CD4-positive, alpha-beta T cell treated with Interleukin-2 at 100 ng/mL for 4 hours (primary cell): ENCODE measurements at places on chromosomes 1 and 21.

DNA sequence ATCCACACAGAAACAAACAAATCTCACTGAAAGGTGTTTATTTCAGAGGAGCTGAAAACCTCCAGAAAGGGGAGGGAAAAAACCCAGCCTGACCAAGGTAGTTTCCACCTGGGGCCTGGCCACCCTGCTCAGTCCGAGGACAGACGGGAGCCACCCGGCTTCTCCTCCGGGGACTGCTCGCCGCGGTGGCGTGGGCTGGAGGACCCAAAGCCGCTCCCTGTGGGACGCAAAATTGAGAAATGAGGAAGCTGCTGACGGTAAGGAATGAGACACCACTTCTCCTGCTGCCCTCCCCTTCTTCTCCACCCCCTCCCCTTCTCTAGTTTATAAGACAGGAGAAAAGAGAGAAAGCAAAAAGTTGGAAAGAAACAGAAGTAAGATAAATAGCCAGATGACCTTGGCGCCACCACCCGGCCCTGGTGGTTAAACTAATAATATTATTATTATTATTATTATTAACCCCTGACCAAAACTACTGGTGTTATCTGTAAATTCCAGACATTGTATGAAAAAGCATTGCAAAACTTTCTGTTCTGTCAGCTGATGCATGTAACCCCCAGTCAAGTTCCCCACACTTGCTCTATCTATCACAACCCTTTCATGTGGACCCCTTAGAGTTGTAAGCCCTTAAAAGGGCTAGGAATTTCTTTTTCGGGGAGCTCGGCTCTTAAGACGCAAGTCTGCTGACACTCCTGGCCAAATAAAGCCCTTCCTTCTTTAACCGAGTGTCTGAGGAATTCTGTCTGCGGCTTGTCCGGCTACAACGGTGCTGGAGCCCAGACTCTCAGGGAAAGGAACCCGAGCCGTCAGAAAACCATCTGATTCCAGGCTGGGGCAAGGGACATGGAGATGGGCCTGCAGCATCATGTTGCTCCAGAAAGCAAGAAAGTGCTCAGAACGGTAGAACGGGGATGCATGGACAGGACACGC lies 12.5 kb downstream of the ITGB2 start:
- no peak for DNase-seq

DNA sequence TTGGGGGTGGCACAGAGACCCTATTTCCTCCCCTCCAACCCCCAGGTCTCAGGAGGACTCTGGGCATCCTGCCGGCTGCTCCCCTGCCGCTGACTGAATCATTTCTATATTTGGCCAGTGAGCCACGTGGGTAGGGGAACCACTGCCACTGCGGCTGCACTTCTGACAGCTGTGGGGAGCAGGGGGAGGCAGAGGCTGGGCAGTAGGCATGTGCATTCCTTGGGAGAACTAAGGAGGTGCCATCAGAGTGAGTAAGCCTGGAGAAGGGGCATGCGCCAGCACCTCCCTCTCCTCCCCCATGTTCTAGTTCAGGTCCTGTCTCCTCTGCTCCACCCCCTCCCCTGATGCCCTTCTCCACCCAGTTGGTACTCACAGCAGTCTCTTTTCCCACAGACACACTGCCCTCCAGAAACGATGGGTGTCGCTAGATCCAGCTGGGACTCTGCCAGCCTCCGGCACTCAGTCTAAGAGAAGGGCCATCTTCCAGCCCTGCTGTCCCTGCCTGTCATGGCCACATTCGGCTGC lies 12.0 kb downstream of the PPFIA4 start:
- no peak for DNase-seq

DNA sequence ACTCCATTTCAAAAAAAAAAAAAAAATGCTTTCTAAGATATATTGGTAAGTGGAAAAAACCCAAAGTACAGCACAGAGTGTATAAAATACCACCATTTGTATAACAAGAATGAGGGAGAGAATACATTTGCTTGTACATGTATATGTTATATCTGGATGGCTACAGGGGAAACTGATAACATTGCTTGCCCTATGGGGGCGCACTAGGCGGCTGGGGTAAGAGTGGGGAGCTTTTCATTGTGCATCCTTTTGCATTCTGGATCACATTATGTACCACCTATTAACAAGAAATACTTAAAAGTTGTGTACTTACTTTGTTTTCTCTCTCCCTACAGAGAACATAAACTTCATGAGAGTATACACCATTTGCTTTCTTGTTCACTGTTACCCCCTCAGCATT lies 28.6 kb upstream of the OPRD1 start:
- no peak for DNase-seq

- DNase-seq, result no peak
These were observed 6.8 kb downstream of the TENT5B start for GRCh38 chr1:27005648-27006496.

GRCh38 chr1:224534731-224535130 lies 81.4 kb upstream of the CNIH3 start:
- no peak for DNase-seq

GRCh38 chr1:23370709-23371584 lies 1.3 kb upstream of the ZNF436 start:
- DNase-seq, result no peak
